ENCODE measurements at places on chromosomes 11 and 22.
A peak's percentile ranks its signal among the peaks of the same experiment; 100 is the strongest.

- DNase-seq, result no peak
Observed at GRCh38 chr11:60937144-60937527, 12.9 kb downstream of the TMEM132A start.

GRCh38 chr11:6206456-6207180, 1.3 kb downstream of the C11orf42 start:
- no peak for DNase-seq

- DNase-seq, result no peak
Observed at GRCh38 chr11:48024635-48025071, 44.3 kb downstream of the PTPRJ start.

GRCh38 chr11:35303596-35304385, 115.6 kb downstream of the SLC1A2 start:
- peak; percentile 52 for DNase-seq

- DNase-seq, result no peak
Observed at GRCh38 chr11:121654259-121654842, 201.6 kb upstream of the SORL1-AS1 start.

DNA sequence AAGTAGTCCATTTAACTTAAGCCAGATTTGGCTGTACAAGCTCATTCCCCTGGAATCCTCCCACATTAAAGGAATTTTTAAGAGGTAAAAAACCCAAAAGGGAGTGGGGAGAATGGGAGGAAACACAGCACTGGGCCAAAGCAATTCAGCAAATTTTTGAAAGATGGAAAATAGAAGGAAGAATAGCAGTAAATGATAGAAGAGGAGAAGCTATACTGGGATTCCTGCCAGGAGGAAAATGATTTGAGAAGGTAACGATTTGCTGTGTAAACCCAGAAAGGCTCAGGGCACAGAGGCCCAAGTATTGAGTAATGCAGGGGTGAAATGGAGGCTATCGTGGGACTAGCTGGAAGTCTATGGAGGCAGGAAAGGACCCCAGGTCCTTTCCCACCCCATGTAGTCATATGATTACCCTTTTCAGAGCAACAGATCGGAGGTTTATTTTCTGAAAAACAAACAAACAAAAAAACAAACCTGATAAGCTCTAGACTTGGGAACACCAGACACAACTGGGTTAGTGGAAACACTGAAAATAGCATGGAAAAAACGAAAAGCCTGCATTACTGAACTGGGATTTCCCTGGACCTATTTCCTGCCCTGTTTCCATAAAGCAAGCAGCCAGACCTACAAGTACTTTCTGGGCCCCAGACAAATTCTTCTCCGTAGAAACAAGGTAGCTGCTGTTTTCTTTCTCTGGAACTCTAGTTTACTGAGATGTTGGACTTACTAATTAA, 140.0 kb downstream of the SWAP70 start:
- DNase-seq, result no peak

DNA sequence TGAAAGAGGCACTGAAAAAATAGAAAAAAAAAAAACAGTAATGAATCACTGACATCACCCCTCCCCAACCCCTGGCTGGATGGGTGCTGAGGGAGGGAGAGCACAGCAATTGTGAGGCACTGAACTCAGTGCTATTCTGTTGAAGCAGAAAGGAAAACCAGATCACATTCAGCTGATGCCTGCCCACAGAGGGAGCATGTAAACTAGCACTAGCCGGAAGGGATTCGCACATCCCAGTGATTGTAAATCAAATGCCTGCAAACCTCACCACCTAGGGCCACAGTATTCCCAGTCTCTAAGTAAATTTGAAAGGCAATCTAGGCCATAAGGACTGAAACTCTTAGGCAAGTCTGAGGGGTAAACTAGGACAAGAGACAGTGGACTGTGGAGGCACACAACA, 772.0 kb upstream of the CCDC179 start:
- DNase-seq, result no peak

DNA sequence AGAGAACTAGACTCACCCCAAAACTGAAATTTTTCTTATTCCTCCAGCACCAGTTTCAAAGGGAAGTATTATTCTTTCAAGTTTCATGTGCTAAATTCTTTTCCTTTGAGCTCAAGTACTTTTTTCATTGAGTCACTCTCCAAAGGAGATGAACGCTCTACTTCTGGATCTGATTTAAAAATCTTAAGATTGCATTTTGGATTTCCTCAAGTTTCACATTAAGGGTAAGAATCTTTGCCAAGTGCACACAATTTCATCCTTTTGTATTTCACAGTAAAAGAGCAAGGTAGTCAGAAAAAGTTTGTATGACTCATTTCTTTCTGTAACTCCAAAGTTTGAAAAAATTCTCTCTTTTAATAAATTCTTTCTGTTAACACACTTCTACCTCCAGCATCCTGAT, 435.5 kb downstream of the RAB38 start:
- no peak for DNase-seq

- DNase-seq, result no peak
Observed at GRCh38 chr11:94326947-94327346, 22.6 kb downstream of the IZUMO1R start.

DNA sequence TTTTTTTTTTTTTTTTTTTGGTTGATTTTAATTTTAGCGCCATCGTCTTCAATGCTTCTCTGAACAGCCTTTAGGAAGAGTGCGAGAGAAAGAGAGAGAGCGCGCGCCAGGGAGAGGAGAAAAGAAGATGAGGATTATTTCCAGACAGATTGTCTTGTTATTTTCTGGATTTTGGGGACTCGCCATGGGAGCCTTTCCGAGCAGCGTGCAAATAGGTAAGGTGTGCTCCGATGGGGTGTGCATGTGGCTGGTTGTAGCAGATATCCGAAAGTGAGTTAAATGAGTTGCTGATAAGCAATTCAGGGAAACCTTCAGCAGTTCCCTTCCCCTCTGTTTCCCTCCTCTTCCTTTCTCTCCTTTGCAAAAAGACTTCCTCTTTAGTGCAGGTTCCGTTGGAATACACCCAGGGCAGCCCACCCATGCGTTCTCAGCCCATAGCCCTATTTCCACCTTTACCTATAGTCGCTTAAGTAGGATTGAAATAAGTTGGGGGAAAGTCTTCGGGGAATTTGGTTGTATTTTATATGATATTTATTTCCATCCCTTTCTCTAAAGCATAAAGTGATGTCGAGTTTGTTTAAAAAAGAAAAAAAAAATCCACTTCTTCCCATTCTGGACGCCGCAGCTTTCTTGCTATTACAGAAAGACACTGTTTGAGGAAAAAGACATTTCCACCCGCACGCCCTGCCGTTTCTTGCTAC, 1.1 kb downstream of the GRIA4 start:
- no peak for DNase-seq

DNA sequence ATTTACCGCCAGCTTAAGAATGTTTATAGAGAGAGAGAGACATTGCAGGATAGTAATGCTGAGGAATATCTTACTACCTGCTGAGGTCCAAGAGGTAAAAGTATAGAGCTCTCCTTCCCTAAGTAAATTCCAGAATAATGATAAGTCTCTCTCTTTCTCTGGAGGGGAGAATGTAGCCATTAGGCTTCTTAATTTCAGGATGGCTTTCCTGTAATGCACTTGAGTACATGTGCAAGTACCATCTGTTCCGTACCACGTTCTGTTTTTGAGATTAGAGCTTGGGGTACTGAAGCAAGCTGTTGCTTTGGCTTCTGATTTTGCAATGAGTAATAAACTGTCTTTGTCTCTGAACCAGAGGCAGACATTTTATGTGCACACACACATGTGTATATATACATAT, 1314.0 kb downstream of the JRKL start:
- no peak for DNase-seq

DNA sequence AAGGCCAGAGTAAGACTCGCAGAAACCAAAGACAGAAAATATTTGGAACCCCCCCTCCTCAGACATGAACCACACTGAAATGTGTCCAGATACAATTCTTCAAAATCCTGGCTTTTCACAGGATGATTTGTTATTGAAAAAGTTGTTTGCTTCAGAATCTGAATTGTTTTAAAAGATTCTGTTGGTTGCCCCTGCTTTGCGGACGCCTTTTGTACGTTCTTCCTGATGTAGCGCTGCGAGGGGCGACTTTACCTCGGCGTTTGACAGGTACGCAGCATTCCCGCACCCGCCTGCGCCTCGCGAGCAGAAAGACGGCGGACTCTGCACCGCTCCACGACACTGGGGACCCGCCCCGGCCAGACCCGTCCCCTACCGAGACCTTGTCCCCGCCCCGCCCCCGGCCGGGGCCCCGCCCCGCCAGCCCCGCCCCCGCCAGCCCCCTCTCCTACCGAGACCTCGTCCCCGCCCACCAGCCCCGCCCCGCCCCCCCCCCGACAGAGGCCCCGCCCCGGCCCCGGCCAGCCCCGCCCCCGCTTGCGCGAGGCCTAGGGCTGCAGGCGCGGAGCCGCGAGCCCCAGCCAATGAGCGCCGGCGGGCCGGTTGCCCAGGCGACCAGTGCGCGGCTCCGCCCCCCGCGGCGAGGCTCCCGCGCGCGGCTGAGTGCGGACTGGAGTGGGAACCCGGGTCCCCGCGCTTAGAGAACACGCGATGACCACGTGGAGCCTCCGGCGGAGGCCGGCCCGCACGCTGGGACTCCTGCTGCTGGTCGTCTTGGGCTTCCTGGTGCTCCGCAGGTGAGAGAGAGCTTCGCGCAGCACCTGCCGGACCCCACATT, at the start of gene GLB1L2:
Gene GLB1L2 (plus strand): TSS at position 635 of the 835 bp plus-strand sequence. CDS start 74 bp downstream, at position 709.
- peak; percentile 82 for DNase-seq

DNA sequence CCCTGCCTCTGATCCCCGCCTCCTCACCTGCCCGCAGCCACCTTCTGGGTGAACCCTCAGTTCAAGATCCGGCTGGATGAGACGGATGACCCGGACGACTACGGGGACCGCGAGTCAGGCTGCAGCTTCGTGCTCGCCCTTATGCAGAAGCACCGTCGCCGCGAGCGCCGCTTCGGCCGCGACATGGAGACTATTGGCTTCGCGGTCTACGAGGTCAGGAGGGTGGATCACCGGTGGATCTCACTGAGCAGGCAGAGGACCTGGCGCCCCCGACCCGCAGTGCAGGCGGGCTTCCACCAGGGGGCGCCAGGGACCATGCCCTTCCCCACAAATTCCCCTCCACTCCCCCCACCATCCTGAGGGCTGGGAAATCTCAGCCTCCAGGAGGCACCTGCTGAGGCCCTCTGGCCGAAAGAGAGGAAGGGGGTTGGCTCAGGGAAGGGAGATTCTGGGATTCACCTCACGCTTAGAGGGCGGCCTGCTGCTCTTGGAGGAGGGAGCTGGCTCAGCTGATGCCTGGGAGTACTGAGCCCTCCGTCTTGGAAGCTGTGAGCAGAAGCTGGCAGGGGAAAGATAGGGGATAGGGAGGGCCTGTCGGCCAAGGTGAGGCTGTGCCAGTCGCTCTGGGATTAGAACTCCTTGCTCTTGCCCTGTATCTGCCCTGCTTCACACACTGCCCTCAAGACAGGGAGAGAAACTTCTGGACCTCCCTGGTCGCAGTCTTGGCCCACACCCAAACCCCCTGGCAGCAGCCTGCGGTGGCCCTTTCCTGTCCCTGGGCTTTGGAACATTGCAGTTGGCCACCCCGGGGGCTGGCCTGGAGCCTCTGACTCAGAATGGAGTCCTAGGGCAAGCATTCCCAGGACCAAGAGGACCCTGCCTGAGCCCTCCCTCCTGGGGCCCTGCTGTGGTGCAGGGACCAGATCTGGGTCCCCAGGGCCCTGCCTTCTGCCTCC, 23.2 kb downstream of the CAPN1 start:
- DNase-seq, result peak; percentile 50

- DNase-seq, result no peak
Observed at GRCh38 chr11:6745465-6746015, 26.2 kb downstream of the OR2AG2 start.

DNA sequence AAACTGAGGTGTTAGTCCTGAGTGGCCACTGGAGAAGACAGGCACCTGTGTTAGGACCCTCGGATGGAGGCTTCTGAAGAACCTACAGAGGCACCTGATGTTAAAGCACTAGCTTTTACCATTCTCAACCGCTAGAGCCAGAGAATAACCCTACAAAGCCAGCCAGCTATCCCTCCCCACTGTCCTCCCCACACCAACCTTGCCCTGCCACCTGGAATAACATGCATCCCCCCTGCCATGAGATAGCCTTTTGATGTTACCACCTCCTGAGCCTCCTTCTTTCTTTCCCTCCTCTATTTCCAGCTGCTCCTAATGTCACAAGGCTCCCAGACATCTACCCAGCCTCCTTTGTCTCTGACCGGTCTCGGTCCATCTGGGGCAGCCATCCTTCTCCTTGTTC, 28.1 kb downstream of the COMMD9 start:
- DNase-seq, result no peak

DNA sequence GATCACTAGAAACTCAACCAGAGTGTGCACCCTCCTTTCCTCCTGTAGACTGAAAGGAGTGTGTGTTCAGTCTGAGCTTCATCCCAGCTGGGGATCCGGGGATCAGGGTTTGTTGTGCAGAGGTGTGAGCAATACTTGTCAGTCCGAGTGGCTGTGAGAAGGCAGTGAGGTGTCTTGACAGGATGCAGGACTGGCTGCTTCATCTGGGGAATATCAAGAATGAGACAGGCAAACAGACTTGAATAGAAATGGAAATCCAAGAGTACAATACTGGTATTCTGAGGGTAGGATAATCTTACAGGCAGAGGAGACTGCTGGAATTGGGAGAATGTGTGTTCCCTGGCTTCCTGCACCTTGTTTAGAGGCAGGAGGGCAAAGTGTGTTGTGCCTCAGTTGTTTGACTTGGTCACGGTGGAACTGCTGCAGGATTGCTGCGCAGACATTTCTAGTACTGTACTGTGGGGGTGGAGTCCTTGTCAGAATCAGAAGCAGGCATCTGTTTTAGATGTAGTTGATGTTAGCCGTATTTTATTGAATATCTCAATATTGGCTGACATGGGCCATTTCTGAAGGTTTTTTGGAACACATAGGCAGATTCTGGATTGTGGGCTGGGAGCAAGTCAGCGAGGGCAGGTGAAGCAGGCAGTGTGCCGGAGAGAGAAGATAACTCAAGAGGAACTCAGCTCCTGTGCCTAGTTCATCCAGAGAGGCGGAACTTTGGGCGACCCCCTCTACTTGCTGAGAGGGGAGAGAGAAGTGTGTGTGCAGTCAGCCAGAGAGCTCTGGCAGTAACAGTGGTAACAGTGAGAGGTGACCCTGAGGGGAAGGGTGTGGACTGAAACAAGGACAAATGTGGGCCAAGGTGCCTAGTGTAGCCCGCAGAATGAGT, 27.1 kb upstream of the GRK2 start:
- no peak for DNase-seq

DNA sequence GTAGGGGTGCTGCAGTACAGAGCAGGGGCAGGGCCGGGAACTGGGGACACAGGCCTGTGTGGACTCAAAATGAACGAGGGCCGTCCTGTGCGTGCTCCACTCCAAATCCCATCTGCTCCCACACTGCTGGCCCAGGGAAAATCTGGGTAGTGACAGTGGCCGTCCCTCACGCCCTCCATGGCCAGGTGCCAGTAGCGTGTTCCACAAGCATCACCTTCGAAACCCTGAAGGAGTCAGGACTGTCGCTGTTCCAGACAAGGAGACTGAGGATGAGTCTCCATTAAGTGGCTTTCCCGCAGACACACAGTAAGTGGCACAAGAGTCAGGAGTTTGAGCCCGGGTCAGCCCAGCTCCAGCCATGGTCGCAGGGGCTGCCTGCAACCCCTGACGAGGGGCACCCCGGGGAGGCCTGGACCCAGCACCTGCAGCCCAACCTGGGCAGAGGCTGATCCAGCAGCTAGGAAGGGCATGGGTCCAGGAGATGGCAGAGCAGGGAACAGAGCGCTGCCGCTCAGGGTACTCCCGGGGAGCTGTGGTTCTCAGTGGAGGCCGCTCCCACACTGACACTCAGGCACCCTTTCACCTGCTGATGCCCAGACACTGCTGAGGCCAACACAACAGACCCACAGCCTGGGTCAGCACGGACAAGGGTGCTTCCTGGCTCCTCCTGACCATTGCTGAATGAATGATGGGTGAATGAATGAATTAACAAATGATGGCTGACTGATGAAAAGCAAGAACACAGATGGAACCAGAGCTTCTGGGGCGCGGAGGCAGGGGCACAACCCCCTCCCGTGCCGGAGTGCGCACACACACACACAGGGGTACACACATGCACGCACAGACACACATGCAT, 35.3 kb downstream of the IGF2 start:
- DNase-seq, result no peak
